ENCODE measurements at places on chromosomes 1 and 21.

GRCh38 chr1:156111355-156111962 is 3.1 kb upstream of the LMNA start:
- no peak for DNase-seq

- no peak for DNase-seq
These were observed 74.9 kb upstream of the CNIH3 start for GRCh38 chr1:224541072-224541790.

GRCh38 chr21:22754746-22755145 is 1756.5 kb downstream of the NCAM2 start:
- no peak for DNase-seq

- DNase-seq = no peak
These were observed 79.9 kb upstream of the RBM34 start for GRCh38 chr1:235240960-235241359.

DNA sequence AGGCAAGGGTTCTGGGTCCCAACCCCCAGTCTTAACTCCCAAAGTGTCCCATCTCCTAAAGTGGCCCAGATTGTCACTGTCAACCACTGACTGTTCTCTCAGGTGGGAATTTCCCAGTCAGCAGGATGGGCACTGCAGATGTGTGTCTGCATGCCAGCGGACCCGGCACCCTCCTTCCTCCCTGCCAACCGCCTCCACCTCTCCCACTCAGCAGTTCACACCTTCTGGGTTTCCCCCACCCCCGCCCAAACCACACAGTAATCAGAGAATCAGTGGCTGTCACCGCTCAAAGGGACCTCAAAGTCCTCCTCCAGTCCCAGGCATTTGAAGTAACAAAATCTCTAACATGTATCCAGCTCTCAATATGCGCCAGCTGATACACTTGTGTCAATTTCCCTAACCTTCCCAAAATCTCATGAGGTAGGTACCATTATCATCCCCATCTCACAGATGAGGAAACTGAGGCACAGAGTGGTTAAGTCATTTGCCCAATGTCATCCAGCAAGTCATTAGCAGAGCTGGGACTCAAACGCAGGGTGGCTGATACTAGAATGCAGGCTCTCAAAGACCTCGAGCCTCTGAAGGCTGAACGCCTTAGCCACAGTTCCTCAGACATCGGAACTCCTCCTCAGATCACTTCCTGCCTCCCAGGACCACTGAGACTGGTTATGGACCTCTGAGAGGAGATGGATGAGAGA is 4.8 kb downstream of the RUNX3 start:
- peak; percentile 81 for DNase-seq

- peak; percentile 35 for DNase-seq
These were observed 12.0 kb upstream of the FCAMR start for GRCh38 chr1:206982216-206982615.

GRCh38 chr21:38436341-38436740 is 61.9 kb downstream of the ERG start:
- DNase-seq = no peak

GRCh38 chr1:160567858-160568682 is 11.2 kb downstream of the CD84 start:
- peak; percentile 38 for DNase-seq

DNA sequence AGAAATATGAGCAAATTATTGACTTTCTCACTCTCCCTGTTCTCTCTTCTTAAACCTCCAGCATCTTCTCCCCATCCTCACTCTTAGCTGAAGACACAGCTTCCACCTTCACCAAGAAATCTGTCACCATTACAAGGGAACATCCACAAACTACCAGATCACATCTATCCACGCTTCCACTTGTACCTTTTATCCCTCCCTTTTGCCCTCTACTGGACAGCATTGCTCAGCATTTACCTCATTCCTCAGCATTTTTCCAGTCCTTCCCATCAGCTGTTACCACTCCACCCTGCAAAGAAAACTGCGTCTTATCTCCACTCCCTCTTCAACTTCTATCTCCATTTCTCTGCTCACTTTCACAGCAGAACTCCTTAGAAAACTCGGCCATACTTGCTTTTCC is 42.6 kb downstream of the KCNJ6 start:
- no peak for DNase-seq

- no peak for DNase-seq
These were observed 64.1 kb upstream of the ETV3 start for GRCh38 chr1:157202331-157202730.

- DNase-seq = no peak
These were observed 204.8 kb upstream of the FGGY start for GRCh38 chr1:59092126-59092525.

- no peak for DNase-seq
These were observed 559.8 kb downstream of the LMO4 start for GRCh38 chr1:87888446-87888845.

- DNase-seq = no peak
These were observed 30.6 kb downstream of the CDCP2 start for GRCh38 chr1:54122135-54122751.

GRCh38 chr1:180927348-180927747 is 14.7 kb downstream of the KIAA1614 start:
- no peak for DNase-seq

- DNase-seq = no peak
These were observed 44.7 kb upstream of the LAX1 start for GRCh38 chr1:203720242-203720641.

DNA sequence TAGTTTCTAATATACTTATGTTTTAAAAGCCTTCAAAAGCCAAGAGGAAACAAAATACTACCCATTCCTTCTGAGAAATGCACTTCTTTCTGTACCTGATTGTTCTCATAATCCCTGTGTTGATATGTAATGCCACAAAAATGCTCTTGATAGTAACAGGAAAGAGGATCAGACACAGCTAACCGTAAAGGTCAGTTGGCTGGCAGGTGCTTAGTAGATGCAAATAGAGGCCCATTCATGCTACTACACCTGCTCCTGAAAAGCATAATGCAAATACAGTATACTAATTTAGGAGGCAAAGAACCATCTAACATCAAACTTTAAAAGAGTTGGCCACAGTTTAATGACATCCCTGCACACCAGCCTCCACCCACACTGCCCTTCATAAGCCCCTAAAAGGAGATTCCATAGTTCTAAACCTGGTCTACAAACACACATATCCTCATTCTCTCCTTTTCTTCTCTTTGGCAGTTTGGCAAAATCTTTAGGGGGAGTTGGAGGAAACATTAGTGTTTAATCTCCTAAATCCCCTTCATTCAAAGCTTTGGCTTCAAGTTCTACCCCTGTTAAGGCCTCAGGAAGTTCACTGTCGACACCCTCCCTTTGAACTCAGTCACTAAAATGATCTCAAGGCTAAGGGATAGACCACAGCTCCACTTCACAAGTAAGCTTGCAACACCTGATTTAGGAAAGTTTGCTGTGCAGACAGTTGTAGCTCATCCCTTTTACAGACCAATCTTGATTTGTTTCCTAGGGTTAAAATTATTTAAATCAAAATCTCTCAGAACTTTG is 2.9 kb upstream of the CD46 start:
- no peak for DNase-seq

DNA sequence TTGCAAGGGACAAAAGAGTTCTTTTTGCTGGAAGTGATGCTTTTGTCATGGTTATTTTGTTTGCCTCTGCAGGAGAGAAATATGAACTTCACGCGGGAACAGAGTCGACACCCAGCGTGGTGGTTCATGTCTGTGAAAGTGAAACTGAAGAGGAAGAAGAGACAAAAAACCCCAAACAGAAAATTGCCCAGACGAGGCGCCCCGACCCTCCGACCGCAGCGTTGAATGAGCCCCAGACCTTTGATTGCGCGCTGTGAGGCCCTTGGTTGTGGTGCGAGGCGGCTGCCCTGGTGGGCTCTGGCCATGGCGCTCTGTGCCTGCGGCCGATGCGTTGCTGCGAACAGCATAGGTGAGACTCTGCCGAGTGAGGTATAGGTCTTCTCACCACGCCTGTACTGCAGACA is 20.9 kb upstream of the NCMAP start:
- DNase-seq = peak; percentile 59

DNA sequence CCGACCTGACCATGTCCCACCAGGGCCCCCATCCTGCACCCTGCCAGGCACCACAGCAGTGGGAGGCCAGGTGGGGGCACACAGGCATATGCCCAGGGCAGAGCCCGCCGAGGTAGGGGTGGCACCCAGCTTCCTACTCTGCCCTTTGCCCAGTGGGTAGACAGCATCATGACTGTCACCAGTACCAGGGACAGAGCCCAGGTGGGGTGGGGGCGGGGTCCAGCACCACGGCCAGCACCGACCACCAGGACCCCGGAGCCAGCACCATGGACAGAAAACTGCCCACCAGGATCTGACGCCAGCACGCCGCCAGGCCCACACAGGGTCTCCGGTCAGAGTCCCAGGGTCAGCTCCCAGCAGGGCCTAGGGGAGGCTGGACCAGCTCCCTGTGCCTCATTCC is 3.8 kb downstream of the TAS1R3 start:
- DNase-seq = no peak

DNA sequence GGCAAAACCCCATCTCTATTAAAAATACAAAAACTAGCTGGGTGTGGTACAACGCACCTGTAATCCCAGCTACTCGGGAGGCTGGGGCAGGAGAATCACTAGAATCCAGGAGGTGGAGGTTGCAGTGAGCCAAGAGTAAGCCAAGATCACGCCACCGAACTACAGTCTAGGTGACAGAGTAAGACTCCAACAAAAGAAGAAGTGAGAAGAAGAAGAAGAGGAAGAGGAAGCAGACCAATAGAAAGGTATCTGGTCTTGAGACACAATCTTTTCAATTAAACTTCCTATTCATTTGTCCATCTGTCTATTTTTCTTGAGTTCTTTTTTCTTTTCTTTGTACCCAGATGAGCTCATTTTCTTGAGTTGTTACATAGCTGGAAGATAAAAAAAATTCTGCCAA is 55.7 kb upstream of the ACADM start:
- DNase-seq = no peak

- peak; percentile 85 for DNase-seq
These were observed 5.7 kb downstream of the ARHGEF19 start for GRCh38 chr1:16206547-16207317.

GRCh38 chr1:118210723-118211110 is 25.7 kb upstream of the SPAG17 start:
- no peak for DNase-seq

DNA sequence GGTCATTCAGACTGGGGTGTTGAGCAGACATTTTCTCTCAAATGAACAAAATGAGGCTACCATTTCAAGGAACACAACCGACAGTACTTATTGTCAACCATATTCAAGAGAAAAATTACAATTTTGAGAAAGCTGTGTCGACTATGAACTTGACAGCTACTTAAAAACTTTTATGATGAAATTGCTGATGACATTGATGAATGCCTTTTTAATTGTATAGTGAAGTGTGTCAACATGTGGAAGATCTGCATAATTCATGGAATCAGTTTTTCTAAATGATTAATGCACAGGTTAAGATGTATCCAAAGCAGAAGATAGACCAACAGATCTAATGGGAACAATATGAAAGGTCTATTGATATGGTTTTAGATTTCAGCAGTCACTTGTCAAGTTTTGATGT is 34.6 kb upstream of the DARS2 start:
- DNase-seq = no peak

- no peak for DNase-seq
These were observed 411 bp downstream of the FAM229A start for GRCh38 chr1:32361674-32362473.

- DNase-seq = no peak
These were observed 28.3 kb downstream of the CD160 start for GRCh38 chr1:145747398-145748247.

DNA sequence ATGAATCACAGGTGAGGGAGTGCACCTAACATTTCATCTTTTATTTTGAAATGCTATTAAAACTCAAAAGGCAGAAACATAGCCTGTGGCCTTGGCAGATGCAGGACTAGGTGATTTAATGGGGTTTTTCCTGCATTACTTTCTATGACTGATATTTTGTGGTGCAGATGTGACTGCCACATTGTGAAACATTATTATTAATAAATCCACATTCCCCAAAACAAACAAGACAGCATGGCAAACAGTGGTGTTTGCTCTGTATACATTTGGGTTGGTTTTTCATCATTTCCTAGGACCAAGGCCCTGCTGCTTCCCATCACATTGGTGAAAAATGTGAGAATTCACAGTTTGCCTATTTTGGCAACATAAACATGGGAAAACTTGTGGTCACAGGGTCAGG is 247.6 kb upstream of the SGIP1 start:
- no peak for DNase-seq

DNA sequence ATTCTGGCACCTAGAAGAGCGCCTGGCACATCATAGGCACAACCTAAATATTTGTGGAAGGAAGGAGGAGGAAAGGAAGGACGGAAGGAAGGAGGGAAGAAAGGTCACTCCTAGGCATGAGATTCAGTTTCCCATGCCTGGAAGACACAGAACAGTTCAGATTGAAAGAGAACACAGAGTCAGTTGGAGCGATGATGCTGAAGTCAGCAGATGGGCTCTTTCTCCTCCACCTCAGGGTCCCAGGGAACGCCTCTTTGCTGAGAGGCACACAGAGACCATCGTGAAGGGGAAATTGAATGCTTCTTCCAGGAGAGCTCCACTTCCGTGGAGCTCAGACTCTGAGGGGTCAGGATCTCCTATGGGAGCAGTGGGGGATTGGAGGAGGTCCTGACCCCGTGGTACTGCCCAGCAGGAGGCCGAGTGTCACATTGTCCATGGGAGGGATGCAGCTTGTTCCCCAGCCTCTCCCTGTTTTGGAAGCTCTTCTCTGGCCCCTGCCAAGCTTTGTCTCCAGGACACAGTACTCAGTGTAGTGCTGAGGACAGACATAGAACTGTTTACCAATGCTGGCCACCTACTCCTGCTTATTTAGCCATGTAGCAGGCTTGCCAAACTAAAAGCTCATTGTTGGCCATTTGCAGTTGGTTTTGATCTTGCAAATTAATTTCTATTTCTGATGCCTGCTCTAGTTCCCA is 2.4 kb downstream of the MYBPHL start:
- DNase-seq = no peak

- no peak for DNase-seq
These were observed 8.3 kb downstream of the XCL2 start for GRCh38 chr1:168535536-168535935.

DNA sequence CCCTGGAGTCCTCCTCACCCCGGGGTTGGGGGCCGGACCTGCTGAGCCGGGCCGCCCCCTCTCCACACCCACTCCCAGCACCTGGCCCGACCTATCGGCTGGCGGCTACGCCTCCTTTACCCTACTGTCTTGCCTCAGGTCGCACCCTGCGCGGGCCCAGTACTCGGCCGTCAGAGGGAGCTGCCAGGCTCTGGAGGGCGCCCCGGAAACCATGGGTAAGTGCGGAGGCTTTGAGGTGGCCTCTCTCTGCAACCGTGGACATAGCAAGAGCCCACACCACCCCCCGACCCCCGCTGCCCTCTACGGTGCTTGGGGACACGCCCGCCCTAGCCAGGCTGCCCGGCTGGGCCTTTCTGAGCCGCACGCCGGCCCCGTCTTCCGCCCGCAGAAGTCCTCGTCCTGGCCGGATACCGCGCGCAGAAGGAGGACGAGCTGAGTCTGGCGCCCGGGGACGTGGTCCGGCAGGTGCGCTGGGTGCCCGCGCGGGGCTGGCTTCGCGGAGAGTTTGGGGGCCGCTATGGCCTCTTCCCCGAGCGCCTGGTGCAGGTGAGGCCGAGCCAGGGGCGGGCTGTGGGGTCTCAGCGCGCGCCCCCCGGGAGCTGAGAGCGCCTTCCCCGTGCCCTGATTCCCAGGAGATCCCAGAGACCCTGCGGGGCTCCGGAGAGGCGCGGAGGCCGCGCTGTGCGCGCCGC is at the start of gene SH3D21:
TSS of gene SH3D21 (plus strand) at position 159 of the 692 bp plus-strand sequence. CDS start at position 212, 53 bp downstream.
- no peak for DNase-seq

GRCh38 chr1:52738893-52739292 is 12.6 kb downstream of the ZYG11B start:
- DNase-seq = no peak

GRCh38 chr1:220526294-220526693 is 1.6 kb upstream of the MARK1 start:
- no peak for DNase-seq

GRCh38 chr1:170192546-170192945 is 46.8 kb downstream of the NTMT2 start:
- no peak for DNase-seq

All from activated T-helper 1 cell treated with anti-CD3 and anti-CD28 coated beads, Interleukin-2, amount 50 U/mL, for 16 hours (primary cell).